ENCODE measurements at places on chromosomes 11 and 22. TPM values are rescaled to one million over a fixed set of nuclear protein-coding genes. Genes with fewer than 3 reads are reported as not detected.

DNA sequence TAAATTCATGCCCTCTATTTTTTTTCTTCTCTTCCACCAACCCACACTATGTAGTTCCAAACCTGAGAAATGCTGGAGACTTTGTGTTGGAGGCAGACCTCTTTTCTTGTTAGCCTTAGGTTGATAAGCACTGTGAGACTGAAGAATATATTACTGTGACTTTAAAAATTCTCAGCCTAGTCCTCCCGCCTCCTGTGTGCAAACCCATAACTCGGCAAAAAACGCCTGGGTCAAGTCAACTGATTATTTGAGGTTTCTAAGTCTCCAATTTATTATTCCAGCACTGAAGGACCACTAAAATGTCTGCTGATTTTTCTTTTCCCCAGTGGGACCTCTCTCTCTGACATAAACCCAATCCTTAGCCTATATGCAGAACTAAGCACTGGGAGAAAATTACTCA lies 1946.0 kb upstream of the RAG2 start:
- no peaks in the 10 kb centered on the region for H3K36me3 ChIP-seq
- DNase-seq, result no peak
- H3K4me1 ChIP-seq, result no peaks in the 10 kb centered on the region
- H3K27ac ChIP-seq, result no peak overlapping the region
- H3K27me3 ChIP-seq, result no peaks in the 10 kb centered on the region

- H3K27me3 ChIP-seq, result no peaks in the 10 kb centered on the region
- DNase-seq, result no peak
- H3K4me1 ChIP-seq, result peaks cover 9% of the 10 kb centered on the region
Measured at GRCh38 chr22:46750530-46750800, 12.0 kb upstream of the TBC1D22A start.

GRCh38 chr11:86610559-86611341 lies 61.7 kb downstream of the ME3 start:
- H3K4me1 ChIP-seq, result peaks cover 9% of the 10 kb centered on the region
- H3K36me3 ChIP-seq, result no peaks in the 10 kb centered on the region
- H3K4me3 ChIP-seq, result no peak overlapping the region
- H3K27me3 ChIP-seq, result no peaks in the 10 kb centered on the region
- H3K27ac ChIP-seq, result no peak overlapping the region
- DNase-seq, result no peak

DNA sequence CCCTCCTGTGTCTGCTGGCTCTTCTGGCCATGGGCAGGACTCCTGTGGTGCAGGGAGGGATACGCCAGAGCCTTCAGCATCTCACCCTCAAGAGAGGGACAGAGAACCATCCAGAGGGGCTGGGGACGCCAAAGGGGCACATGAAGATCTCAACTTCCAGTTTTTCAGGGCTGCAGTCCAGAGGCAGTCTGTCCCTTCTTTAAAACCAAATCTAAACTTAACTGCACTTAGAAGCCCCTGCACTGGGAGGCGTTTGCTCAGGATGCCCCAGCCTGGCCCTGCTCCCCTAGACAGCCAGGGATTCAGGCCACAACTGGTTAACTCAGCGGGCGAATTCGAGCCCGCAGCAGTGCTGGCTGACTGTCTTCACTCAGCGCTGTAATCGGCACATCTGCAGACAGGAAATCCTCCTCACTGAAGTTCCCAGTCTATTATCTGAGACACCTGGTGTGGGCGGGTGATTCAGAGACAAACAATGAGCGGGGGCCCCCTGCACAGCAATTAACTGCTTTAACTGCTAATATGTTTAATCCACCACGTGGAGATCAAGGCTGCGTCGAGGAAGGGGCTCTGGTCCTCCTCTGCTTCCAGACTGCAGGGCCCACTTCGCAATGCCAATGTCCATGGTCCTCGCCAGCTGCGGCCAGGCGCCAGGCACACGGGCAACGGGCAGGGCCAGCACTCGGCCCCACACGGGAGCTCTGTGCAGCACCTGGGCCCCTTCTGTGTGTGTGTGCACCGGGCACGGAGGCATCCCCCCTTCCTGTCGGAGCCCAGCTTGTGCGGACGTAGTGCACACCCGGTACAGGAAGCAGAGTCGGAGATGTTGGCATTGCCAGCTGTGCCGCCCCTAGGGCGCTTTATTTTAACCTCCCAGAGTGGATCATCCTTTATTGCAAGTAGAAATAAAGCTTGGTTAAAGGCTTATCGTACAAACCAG lies 36.9 kb upstream of the GNB1L start:
- no peak for DNase-seq
- H3K27me3 ChIP-seq, result no peaks in the 10 kb centered on the region
- peaks cover 14% of the 10 kb centered on the region for H3K36me3 ChIP-seq
- no peak overlapping the region for H3K27ac ChIP-seq
- H3K4me3 ChIP-seq, result no peak overlapping the region

DNA sequence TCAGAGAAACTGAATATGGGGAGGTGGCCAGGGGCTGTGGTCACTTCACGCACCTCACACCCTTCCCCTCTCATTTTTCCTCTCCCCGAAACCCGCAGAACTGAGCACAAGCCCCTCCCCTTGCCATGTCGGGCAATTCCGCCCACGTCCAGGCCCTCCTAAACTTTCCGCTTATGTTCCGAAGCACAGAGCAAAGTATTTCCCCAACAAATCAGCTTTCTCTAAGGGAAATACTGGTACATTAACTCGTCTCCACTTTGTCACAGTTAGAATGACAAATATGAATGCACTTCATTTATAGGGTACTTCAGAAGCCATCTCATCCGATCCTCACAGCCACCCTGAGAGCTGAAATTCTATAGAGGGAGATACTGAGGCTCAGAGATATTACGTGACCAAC lies 94.7 kb upstream of the TMEM45B start:
- no peaks in the 10 kb centered on the region for H3K27me3 ChIP-seq
- H3K4me3 ChIP-seq, result no peak overlapping the region
- DNase-seq, result no peak

- H3K36me3 ChIP-seq, result peaks cover 9% of the 10 kb centered on the region
- peaks cover 100% of the 10 kb centered on the region for H3K4me1 ChIP-seq
- no peaks in the 10 kb centered on the region for H3K27me3 ChIP-seq
- H3K4me3 ChIP-seq, result no peak overlapping the region
- no peak for DNase-seq
Measured at GRCh38 chr11:114082415-114082748, 22.9 kb downstream of the ZBTB16 start.

DNA sequence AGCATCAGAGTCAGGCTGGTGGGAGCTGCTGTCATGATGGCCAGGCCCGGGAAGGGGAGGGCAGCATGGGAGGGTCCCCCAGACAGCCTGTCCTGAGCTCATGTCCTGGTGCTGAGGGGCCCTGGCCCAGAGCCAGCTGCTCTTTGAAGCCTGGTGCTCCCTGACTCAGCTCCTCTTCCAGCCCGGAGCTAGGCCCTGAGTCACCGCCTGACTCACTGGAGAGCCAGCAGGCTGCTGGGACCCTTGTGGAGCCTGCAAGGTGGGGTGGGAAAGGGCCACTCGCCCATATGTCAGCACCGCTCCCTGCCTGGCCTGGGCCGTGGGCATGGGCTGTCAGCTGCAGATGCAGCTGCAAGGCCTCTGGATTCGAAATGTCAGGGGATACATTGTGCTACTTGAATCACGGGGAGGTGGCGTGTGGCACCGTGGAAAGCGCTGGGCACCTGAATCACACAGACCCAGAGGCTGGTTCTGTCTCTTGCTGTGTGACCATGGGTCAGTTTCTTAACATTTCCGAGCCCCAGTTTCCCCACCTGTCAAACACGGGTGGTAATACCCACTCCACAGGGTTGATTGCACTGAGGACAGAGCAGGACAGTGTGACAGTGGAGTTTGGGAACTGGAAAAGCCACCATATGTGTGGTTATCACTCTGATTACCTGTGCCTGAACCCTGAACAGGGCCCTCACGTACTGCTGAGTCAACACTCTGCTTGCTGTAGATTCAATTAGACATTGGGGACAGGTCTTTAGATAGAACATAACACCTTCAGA lies 4.4 kb downstream of the CACNA1I start:
- DNase-seq, result peak; percentile 59
- H3K36me3 ChIP-seq, result no peaks in the 10 kb centered on the region
- H3K4me1 ChIP-seq, result peaks cover 4% of the 10 kb centered on the region
- no peak overlapping the region for H3K27ac ChIP-seq

GRCh38 chr22:48486134-48486532 lies 1341.5 kb downstream of the BRD1 start:
- H3K27ac ChIP-seq, result no peak overlapping the region
- H3K27me3 ChIP-seq, result peaks cover 10% of the 10 kb centered on the region
- H3K36me3 ChIP-seq, result no peaks in the 10 kb centered on the region
- H3K4me1 ChIP-seq, result peaks cover 8% of the 10 kb centered on the region
- no peak for DNase-seq

- DNase-seq, result no peak
- H3K4me3 ChIP-seq, result no peak overlapping the region
- H3K36me3 ChIP-seq, result peaks cover 18% of the 10 kb centered on the region
- H3K27me3 ChIP-seq, result no peaks in the 10 kb centered on the region
- peaks cover 9% of the 10 kb centered on the region for H3K4me1 ChIP-seq
- H3K27ac ChIP-seq, result no peak overlapping the region
Measured at GRCh38 chr22:24400034-24400725, 27.2 kb upstream of the ADORA2A start.

The RIMBP3C gene
- total RNA-seq, result 0.45 TPM

The SLC22A12 gene
- total RNA-seq, result not detected

The NAALAD2 gene
- 1.1 TPM for total RNA-seq

The RAB30 gene
- total RNA-seq, result 23.1 TPM
